ENCODE measurements at places on chromosomes 6 and 20.
A peak's percentile ranks its signal among the peaks of the same experiment; 100 is the strongest.

GRCh38 chr6:105800871-105801270 lies 285.3 kb upstream of the PRDM1 start:
- no peak for DNase-seq

GRCh38 chr20:48187851-48188250 lies 402.6 kb upstream of the SULF2 start:
- DNase-seq, result no peak

GRCh38 chr6:10882657-10883171 lies 873 bp upstream of the GCM2 start:
- DNase-seq, result no peak

- DNase-seq, result peak; percentile 57
These were observed 2.9 kb upstream of the RAB22A start for GRCh38 chr20:58306421-58307261.

GRCh38 chr20:12968472-12968871 lies 40.3 kb upstream of the SPTLC3 start:
- DNase-seq, result no peak

- no peak for DNase-seq
These were observed 227.4 kb upstream of the PLN start for GRCh38 chr6:118320652-118321051.

- no peak for DNase-seq
These were observed 95.0 kb downstream of the ERMARD start for GRCh38 chr6:169846286-169847056.
